Smooth muscle cell of trachea (primary cell): ENCODE measurements at places on chromosomes 3 and 15. TPM values are rescaled to one million over a fixed set of nuclear protein-coding genes. Genes with fewer than 3 reads are reported as not detected.

EXOSC7 gene
- total RNA-seq, result 31.9 and 56.6 TPM in 2 replicates

DISP2 gene
- total RNA-seq, result under 0.01 and 2.2 TPM in 2 replicates

NR2E3 gene
- total RNA-seq, result 0.29 TPM in 1 of 2 replicates, not detected in the other

STXBP5L gene
- under 0.01 TPM in 1 of 2 replicates, not detected in the other for total RNA-seq

TIGIT gene
- total RNA-seq, result not detected in 2 replicates

RBMS3 gene
- total RNA-seq, result 45.7 and 48.0 TPM in 2 replicates
